Activated CD4-positive, alpha-beta T cell treated with anti-CD3 and anti-CD28 coated beads, Interleukin-2, Interleukin-4, amounts not matched to agents 100 ng/mL and 50 ng/mL, durations not matched to agents 16 hours and 8 hours (primary cell): ENCODE measurements at places on chromosomes 5 and 9.

DNA sequence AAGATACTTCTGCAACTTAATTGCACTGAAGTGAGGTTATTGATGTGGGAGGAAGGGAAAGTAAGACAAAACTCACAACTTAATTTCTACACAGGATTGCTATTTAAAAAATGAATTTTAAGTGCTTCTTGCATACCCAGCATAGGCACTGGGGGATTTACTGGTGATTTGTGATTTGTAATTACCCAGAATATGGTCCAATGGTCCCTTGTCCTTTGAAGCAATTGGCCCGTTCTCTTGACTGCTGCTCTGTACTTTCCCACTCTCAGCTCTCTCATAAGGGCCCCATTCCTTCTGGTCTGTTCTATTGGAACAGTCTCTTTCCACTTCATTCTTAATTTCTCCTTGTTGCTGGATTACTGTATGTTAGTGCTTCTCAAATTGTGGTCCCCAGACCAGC lies 75.4 kb upstream of the SPATA31D4 start:
- DNase-seq, result no peak

- no peak for DNase-seq
Observed at GRCh38 chr5:158660726-158661125, 439.0 kb downstream of the EBF1 start.

GRCh38 chr9:126248680-126249079 lies 77.9 kb upstream of the MVB12B start:
- no peak for DNase-seq

DNA sequence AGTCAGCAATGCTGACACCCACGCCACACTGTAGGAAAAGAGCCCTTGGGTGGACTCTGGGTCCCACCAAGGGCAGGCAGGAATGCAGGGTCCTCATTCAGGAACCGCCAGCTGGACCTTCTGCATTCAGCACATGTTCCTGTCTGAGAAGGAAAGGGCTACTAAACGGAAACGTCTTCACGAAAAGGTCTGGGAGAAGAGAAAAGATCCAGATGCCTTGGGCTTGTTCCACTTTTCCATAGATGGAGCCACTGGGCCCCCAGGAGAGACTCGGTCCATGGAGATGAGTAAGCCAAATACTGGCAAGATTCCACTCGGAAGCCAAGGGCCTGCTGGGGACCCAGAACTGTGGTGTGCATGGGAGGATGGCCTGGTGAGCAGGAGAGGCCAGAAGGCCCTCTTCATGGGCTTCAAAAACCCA lies 38.4 kb downstream of the LHFPL2 start:
- no peak for DNase-seq

DNA sequence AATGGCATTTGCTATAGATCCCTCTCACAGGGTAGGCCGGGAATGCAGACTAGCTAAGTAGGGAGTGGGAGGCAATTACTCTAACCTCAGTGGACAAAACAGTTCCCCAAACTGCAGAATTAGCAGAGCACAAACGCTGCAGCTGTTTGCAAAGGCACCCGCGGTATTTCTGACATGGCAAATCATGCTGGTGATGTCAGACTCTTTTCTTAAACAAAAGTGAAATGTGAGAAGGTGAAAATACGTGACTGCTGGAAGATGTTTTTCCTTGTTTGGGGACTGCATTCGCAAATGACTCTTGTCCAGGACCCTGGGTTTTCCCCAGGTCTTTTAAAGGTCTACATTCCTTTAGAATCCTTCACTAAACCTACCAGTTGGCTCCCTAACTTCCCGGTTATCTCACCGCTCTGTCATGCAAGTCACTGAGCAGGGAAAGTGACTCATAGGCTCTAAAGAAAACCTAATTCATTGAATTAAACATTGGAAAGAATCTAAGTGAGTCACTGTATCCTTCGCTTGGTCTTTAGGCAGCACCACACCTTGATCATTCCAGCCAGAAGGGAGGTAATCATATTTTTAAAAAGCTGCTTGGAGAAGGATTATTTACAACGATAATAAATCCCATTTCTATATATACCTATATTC lies 91.5 kb upstream of the DNAH5 start:
- DNase-seq, result no peak

GRCh38 chr5:77266291-77266690 lies 55.8 kb downstream of the PDE8B start:
- no peak for DNase-seq

- no peak for DNase-seq
Observed at GRCh38 chr9:120726484-120726883, 12.2 kb upstream of the MEGF9 start.

DNA sequence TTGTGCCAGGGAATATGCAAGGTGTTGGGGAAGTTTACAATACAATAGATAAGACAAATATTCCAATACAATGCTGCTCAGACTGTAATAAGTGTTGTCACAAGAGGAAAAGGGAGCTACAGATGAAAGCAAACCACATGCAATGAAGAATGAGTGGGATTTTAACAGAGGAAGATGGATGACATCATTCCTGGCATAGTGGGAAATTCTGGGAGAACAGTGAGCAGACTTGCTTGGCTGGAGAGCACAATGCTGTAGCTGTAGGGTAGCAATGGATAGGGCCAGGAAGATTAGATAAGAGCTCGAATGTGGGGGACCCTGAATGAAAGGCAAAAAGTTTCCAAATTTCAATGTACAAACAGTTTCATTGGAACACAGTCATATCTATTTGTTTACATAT lies 9.5 kb upstream of the DPYSL3 start:
- no peak for DNase-seq
